Cardiac fibroblast (primary cell): ENCODE measurements at places on chromosomes 11 and 22.

DNA sequence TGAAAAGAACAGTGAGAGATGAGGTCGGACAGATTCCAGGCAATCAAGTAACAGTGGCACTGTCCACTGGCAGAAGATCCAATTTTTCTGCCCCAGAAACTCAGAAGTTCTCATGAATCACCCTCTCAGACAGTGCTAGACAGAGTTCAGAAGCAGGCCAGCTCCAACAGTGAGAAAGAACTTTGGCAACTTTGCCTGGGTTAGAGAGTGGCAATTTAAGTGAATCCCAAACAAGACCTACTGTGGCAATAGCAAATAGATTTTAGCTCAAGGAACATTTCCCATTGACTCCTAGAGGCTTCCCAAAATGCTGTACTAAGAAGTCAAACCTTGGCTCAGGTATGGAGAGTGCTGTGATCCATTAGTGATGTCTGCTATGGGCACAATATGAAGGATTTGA, 12.3 kb downstream of the CD44 start:
- DNase-seq = peak; percentile 60

DNA sequence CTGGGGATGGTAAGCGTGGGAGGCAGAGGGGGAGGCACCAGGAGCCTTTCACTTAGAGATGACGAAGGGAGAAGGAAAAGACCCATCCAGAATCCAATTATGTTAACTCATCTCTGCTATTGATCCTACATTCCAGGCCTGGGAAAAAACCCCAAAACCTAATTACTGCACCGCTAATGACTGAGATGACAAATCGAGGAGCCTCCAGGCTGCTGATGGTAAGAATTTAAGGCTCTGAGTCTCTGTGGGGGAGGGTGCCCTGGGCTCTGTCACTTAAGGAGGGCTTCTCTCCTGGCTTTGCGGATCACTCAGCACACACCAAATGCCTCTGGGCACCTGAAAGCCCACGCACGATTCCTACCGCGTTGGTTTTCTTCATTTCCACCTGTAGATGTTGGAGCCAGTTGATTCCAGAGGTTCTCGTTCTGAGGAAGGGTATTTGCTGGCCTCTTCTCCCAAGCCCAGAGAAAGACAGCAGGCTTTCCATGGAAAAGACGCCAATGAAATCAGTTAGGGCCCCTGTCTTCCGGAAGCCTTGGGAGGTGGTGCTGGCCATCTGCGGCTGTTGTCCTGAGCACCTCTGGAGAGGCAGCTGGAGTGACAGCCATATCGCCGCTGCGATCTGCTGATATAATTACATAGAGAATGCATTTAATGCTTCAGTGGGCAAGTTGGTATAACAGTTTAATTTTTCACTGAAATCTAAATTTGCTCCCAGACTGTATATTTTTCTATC, 751.2 kb downstream of the BRD1 start:
- no peak for DNase-seq

- peak; percentile 26 for DNase-seq
Observed at GRCh38 chr11:107598225-107599139, 7.5 kb downstream of the ELMOD1 start.

- DNase-seq = peak; percentile 93
Observed at GRCh38 chr11:1335811-1336761, 26.7 kb upstream of the TOLLIP start.

GRCh38 chr11:83609191-83609590, 323.0 kb upstream of the CCDC90B start:
- DNase-seq = no peak
